ENCODE measurements at places on chromosomes 7 and 10.

DNA sequence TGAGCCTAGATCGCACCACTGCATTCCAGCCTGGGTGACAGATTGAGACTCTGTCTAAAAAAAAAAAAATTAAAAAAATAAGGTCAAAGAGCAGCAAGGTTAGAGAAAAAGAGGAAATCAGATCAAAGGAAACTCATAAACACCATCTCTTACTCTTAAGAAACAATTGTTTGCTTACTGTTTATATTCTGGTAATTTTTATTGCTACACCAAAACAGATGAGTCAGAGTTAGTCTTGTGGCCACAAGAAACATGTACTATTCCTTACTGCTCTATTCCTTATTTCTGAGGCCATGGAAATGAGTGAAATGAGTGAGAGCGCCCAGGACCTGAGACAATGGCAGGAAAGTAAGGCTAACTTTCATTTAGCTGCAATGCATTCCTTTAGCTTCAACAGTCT lies 387.3 kb downstream of the HPSE2 start:
- DNase-seq, result no peak

DNA sequence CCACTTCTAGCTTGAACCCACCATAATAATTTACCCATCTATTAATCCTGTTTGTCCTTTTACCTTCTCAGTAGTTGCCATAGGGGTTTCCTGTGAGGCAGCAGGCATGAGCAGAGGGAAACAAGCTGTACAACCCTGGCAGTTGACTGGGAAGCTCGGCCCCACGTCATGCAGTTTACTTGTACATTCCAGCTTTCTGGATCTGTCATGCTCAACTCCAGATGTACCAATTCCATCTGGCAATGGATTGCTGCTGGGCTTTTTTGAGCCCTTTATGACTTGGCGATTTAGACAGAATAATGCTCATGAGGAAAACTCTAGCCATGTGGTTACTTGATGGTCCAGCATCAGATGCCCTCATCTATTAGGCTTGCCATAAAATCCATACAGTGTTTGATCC lies 112.5 kb downstream of the GNAI1 start:
- DNase-seq, result no peak

DNA sequence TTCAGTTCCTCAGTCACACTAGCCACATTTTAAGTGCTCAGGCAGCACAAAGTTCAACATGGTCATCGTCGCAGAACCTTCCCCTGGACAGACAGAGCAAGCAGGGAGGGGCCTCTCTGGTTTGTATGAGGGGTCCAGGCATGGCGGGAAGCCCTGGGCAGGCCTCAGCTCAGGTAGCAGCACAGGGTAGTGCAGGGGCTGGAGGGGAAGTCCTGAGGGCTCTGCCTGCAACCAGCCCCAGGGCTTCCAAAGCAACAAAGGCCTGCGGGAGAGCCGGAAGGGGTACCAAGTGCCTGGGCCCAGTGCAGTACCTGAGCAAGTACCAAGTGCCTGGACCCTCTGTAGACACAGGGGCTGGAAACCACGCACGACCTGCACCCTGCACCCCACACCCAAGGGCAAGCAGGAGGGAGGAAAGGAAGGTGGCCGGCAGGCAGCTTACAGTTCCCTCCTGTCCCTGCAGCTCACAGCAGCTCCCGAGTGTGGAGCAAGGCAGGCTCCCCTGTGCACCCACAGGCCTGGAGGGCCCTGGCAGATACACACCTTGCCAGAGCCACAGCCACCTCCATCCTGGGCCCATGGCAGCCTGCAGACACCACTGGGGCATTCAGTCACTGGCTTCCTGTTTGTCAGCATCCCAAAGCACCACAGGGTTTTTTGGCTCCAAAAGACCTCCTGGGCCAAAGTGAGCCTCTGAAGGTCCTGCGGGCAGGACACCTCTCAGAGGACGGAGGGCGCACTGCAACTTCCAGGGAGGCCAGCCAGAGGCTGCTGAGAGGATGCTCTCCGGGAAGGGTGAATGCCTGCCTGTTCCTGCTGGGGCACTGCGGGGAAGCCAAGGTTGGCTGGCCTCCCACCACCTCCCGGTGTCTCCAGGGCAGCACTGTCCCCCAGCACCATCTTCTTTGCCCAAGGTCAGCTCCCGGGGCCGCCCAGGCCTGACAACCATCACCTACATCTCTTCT lies 6.5 kb upstream of the RET start:
- DNase-seq, result no peak

GRCh38 chr10:129151281-129151680 lies 315.8 kb upstream of the MGMT start:
- no peak for DNase-seq

GRCh38 chr10:105952153-105952552 lies 1212.4 kb downstream of the SORCS1 start:
- no peak for DNase-seq

DNA sequence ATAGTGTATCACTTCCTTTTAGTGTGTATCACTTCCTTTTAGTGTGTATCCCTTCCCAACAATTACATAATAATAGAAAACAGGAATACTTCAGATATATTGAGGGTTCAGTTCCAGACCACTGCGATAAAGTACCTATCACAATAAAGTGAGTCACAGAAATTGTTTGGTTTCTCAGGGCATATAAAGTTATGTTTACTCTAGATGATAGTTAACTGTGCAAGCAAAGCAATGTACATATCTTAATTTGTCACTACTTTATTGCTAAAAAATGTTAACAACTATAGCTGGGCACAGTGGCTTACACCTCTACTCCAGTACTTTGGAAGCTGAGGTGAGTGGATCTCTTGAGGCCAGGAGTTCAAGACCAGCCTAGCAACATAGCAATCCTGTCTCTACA lies 938.4 kb downstream of the CCSER2 start:
- DNase-seq, result no peak

- no peak for DNase-seq
Observed at GRCh38 chr7:153090764-153091163, 331.2 kb downstream of the ACTR3B start.

- no peak for DNase-seq
Observed at GRCh38 chr10:11563936-11564335, 47.5 kb downstream of the USP6NL start.

All from NCI-H1092 treated with DMSO at 0.1 percent for 48 hours (cell line).